Germinal center (tissue), 1 donor: ENCODE measurements at places on chromosomes 5 and 9.

- DNase-seq, result no peak
Measured at GRCh38 chr5:143093452-143094086, 309.9 kb downstream of the NR3C1 start.

- DNase-seq, result no peak
Measured at GRCh38 chr5:78553580-78554353, 94.8 kb downstream of the LHFPL2 start.

GRCh38 chr9:85431339-85432102 lies 310.2 kb downstream of the AGTPBP1 start:
- DNase-seq, result no peak

DNA sequence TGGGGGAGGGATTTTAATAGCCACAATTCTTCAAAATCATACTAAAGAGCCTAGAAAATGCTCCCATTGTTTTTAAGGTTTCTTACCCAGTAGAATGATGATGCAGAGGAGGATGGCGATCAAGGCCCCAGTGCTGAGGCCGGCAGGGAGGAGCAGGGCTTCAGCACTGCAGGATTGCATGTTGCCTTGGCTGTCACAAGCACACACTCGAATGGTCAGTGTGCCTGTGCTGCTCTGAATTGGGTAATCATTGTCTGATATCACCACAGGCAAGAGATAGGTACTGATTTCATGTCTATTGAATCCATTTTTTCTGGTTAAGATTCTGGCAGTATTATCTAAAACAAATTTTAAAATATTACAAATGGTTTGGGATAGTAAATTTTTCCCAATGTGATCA lies 153.3 kb downstream of the CDH10 start:
- no peak for DNase-seq

- no peak for DNase-seq
Measured at GRCh38 chr9:92745331-92745730, 19.3 kb downstream of the BICD2 start.

DNA sequence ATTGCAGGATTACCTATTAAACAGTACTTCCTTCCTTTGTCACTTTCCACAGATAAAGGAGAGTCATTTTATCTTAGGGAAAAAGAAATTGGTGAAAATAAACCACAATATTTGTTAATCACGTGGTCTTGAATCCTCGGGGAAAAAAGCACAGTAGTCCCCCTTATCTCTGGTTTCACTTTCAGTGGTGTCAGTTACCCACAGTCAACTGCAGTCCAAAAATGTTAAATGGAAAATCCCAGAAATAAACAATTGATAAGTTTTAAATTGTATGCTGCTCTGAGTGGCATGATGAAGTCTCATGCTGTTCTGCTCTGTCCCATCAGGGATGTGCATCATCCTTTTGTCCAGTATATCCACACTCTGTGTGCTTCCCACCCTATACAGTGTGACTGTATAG lies 405.2 kb upstream of the MPDZ start:
- DNase-seq, result no peak

DNA sequence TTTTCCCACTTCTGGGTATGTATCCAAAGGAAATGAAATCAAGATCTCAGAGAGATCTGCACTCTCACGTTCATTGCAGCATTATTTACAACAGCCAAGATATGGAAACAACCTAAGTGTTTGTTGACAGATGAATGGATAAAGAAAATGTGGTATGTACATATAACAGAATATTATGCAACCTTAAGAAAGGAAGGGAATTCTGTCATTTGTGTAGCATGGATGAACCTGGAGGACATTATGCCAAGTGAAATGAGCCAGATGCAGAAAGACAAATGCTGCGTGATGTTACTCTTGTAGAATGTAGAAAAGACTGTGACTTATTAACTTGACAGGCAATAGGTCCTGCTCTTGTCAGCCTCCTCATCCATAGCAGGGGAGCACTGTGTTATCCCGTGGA lies 31.4 kb downstream of the PPARGC1B start:
- DNase-seq, result no peak

- DNase-seq, result no peak
Measured at GRCh38 chr9:114047717-114048116, 30.4 kb downstream of the AMBP start.

DNA sequence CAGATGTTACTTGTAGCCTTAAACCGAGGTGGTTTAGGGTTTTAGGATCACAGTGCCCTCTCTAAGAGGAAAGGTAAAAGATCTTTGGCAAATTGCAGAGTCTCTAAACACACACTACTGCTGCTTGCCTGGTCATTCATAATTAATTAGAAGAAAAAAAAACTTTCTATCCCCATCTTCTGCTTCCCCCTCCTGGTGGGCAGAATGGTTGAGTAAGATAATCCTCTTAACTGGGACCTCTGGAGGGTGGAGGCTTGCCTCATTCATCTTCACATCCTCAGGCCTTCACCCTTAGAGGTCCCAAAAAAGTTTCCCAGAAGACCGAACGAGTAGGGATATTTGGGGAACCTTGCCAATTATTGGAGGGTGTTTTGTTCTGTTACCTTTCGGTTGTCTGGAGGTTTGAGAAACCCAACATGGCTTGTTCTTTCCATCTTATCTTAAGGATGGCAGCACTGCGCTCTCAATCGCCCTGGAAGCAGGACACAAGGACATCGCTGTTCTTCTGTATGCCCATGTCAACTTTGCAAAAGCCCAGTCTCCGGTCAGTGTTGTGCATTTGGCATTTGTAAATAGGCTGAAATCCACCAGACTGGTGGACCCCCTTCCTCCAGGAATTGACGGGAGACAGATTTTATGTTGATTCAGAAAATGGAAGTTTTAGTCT lies 97.3 kb upstream of the DMRT1 start:
- DNase-seq, result no peak

- no peak for DNase-seq
Measured at GRCh38 chr9:70488793-70489105, 74.3 kb upstream of the KLF9 start.

GRCh38 chr9:95727947-95728520 lies 147.5 kb upstream of the ERCC6L2 start:
- DNase-seq, result no peak

GRCh38 chr5:134784946-134785620 lies 26.5 kb downstream of the DDX46 start:
- no peak for DNase-seq

- DNase-seq, result no peak
Measured at GRCh38 chr9:14645648-14646047, 47.6 kb downstream of the ZDHHC21 start.

DNA sequence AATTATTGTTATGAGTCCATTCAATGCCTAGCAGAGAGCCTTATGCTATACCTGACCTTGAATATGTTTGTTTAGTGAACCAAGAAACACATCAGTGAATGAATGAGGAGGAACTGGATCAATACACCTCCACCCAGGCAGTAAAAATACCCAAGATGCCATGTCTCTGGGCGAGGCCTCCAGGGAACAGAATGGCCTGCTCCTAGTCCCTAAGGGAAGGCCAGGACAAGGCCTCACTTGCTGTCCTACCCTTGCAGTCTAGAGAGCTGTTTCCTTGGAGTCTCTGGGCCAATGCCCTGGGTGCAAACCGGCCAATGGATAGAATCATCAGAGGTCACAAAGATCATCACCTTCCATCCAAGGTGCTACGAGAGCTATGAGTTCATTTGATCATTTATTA lies 26.1 kb downstream of the TNIP1 start:
- no peak for DNase-seq

- no peak for DNase-seq
Measured at GRCh38 chr5:155587458-155587857, 573.9 kb downstream of the KIF4B start.

DNA sequence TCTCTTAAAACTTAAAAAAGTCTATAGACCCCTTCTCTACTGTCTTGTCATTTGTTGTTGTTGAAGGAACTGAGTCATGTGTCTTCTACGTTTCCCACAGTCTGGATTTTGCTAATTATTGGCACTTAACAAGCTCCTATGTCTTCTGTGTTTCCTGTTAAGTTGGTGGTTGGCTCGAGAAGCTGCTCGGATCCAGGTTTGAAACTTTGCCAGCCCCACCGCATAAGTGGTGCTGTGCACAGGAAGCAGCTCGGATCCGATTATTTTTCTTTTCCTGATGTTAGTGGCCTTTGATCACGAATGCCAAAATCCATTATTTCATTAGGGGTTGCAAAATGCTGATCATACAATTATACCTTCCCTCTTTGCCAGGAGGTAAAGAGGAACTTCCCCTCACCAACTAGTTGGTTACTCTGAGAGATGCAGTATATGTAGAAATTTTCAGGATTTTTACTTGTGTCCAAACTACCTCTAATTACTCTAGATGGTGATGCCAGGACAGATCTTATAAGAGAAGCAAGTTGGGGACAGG lies 186.5 kb downstream of the NSG2 start:
- DNase-seq, result no peak

DNA sequence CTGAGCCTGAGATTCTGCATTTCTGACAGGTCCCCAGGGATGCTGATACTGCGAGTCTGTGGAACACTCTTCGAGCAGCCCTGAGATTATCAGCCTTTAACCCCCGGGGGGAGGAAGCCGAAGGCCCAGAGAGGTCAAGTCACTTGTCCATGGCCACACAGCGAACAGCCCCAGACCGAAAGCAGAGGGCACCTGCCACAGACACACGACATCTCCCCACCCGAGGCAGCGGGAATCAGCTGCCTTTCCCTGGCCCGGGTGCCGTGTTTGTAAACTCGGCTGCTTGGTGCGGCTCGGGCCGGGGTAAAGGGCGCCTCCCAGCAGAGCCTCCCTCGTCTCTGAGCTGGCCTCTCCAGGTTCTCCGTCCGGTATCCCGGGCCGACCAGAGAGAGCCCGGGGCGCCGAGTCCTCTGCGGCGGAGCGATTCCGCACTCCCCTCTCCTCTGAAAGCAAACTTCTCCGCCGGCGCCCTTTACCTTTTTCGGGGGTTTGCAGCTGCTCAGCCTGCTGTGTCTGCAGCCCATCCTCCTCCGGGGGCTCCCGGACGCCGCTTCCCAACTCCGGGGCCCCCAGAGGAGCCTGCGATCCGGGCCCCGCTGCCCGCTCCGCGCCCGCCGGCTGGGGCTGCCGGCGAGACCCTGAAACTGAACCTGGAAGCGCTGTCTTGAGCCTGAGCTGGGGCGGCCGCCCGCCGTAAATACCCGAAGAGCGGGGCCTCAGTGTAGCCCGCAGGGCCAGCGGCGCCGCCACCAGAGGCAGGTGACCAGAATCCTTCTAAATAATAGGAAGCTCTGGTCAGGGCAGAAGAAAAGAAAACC lies at the start of gene CCDC69:
CCDC69 (minus strand) TSS at position 646 of the 818 bp plus-strand sequence; CDS start at position 524, 122 bp downstream.
- peak; percentile 80 for DNase-seq

GRCh38 chr5:171275841-171276544 lies 33.1 kb upstream of the TLX3 start:
- DNase-seq, result no peak

DNA sequence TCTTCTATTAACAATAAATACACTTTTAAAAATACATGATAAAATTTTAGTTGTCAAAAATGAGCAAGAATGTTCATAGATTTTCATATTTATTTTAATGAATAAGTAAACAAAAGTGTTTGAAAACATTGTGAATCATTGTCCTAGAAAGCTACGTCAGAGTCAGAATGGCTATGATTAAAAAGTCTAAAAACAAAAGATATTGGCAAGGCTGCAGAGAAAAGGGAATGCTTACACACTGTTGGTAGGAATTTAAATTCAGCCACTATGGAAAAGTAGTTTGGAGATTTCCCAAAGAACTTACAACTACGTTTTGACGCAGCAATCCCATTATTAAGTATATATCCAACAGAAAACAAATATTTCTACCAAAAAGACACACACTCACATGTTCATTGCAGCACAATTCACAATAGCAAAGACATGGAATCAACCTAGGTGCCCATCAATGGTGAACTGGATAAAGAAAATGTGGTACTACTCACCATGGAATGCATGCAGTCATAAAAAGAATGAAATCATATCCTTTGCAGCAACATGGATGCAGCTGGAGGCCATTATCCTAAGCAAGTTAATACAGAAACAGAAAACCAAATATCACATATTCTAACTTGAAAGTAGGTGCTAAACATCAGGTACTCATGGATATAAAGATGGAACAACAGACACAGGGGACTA lies 49.2 kb upstream of the FBXL17 start:
- DNase-seq, result no peak
